Kidney epithelial cell (primary cell): ENCODE measurements at places on chromosomes 3 and 15.

DNA sequence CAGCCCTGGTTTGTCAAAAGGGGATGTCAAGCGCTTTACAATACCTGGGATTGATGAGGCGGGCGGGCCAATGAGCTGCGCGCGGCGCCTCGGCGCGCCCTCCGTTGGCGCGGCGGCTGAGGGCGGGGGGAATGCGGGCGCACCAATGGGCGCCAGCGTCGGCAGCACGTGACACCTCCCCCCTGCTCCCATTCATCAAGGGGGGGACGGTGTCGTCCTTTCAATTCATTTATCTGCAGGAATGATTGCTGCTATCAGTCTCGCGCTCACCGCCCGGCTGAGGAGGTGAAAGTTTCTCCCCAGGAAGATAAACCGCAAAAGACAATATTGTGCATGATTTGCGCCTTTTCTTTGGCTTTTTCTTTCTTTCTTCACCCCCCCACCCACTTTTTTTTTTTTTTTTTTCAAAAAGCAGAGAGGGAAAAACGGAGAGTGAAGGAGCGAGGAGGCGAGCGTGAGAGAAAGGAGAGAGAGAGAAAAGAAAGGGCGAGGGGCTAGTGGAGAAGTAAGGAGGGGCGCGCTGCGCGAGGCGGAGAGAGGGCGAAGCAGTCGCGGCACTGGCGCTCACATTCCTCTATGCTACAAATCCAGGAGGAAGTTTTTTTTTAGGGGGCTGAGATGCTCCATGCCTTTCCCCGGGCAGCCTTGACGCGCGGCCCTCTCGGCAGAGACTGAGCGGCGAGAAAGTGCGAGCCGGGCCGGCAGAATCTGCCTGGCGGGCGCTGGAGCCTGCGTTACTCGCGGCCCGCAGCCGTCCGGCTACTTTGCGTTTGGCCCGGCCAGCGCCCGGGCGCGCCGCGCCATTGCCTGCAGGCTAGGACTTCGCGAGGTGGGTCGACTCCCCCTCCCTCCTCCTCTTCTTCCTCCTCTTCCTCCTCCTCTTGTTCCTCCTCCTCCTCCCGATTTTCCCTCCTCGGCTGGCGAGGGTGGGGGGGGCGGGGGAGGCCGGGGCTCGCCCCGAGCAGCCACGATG is at the start of gene ZIC1:
ZIC1 (plus strand) TSS at position 223 of the 973 bp plus-strand sequence; CDS start at position 971, 748 bp downstream.
- no peak for DNase-seq

- no peak for DNase-seq
Observed at GRCh38 chr3:185552358-185552877, at the start of gene LIPH. TSS of gene LIPH (minus strand) at chr3:185552588. CDS start at chr3:185552471, 117 bp downstream.

DNA sequence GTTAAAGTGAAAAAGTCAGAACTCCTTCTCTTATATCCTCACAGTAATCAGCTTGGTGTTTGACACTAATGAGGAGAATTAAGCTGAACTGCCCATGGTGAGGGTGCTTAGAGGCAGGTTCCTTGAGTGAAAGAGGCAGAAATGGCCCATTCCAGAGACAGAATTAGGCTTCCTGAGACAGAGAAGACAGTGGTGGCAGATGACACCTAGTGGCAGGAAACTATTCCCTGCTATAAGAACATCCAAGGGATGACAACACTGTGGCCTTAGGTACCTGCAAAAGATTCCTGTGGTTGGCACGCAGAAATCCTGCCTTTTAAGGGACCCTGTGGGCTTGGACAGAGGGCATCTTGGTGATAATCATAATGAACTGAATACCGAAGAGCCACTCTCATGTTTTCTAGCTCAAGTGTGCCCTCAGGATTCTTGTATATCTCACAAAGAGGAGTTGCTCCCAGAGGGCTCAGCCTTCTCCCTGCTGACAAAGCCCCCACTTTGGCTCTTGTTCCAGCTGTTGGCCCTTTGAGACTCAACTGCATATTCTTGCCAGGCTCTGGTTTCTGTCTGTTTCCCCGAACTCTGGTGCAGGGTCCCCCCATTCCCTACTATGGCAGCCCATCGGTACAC is 56.0 kb downstream of the KBTBD12 start:
- DNase-seq, result peak; percentile 10

- no peak for DNase-seq
Observed at GRCh38 chr15:82018201-82018600, 27.6 kb downstream of the MEX3B start.

- peak; percentile 14 for DNase-seq
Observed at GRCh38 chr3:15428539-15428938, 1.1 kb downstream of the EAF1 start.

DNA sequence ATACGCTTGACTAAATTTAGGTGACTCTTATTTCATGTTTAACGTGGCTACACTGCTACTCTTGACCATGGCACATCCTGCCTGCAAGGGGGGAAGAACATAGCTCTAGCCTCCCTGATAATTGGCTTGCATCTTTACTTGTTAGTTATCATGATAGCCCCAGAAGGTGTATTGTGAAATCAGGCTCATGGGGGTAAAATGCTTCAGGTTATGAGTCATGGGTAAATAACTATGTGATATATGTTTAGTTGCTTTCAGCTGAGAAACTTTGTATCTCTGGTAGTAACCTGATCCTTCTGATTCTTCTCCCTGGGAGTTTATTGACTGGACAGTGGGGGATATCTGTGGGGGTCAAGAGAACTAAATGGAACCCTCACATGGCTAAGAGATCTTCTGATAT is 660.8 kb upstream of the UBE2E2 start:
- DNase-seq, result peak; percentile 1

DNA sequence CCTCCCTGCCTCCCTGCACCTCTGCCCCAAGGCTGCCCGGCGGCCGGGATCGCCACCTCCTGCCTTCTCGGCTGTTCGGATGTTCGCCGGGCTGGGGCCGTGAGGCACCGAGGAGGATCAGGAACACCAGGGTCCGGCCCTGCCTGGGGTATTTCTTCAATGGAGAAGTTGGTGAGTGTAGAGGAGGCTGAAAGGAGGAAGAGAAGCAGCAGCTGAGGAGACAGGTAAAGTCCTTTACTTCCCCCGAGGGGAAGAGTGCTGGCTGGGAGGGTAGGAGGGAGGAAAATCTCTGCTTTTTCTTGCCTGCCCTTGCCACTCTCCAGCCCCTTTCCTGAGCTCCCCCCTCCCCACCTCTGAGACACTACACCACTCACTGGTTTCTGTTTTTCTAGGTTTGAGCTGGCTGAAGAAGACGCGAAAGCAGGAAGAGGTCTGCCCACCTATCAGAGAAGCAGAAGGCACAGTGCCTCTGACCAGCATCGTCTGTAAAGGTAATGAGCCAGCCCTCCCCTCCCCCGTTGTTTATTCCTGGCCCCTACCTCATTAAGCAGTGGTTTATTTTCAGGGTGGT is 519 bp downstream of the ASB7 start:
- no peak for DNase-seq

DNA sequence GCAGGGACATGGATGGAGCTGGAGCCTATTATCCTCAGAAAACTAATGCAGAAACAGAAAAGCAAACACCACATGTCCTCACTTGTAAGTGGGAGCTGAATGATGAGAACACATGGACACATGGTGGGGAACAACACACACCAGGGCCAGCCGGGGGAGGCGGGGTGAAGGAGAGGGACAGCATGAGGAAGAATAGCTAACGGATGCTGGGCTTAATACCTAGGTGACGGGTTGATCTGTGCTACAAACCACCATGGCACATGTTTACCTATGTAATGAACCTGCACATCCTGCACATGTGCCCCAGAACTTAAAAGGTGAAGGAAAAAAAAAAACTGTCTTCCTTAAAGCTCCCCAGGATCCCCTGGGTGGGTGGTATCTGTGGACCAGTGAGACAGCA is 87.1 kb downstream of the ADAMTS17 start:
- DNase-seq, result no peak

- no peak for DNase-seq
Observed at GRCh38 chr3:58371754-58372153, 39.1 kb downstream of the PXK start.

DNA sequence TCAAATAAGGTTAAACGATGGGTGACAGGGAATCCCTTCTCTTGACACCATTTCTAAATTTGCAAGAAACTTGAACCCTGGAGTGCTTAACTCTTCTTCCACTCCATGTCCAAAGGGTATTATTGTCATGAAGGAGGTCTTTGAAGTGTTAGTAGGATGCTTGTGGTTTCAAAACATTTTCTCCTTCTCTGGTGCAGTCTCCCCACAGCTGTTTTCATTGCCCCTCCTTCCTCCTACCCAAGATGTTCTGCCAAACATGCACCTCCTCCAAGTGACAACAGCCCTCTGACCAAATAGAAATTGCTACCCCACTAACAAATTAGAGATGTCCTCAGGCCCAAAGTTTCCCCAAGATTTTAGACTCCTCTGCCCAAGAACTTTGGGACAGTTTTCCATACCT is 151.4 kb downstream of the POLR2M start:
- DNase-seq, result no peak

- no peak for DNase-seq
Observed at GRCh38 chr3:11467875-11468274, 175.8 kb downstream of the VGLL4 start.

GRCh38 chr3:101730839-101731238 is 6.4 kb downstream of the CEP97 start:
- no peak for DNase-seq

- DNase-seq, result no peak
Observed at GRCh38 chr3:108159105-108159504, 63.1 kb downstream of the IFT57 start.

DNA sequence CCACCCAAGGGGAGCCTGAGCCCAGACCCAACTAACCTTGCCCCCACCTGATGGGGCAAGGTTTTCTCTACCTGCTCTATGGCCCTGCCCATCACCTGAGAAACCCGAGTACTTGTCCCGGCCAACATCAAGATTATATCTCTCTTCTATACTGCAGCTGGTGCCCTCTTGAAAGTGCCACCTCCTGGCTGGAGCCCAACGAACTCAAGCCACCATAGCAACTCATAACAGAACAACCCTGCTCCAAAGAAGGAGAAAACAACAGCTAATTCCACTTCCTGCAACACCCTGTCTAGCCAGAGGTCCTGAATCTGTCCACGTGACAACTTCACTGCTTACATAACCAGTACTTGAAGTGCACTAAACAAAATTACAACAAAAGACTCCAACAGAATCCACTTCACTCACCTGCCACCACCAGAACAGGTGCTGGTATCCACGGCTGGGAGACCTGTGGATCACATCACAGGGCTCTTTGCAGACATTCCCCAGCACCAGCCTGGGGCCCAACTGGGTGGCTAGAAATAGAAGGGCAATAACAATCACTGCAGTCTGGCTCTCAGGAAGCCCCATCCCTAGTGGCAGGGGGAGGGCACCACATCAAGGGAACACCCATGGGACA is 49.2 kb downstream of the PIERCE2 start:
- no peak for DNase-seq

DNA sequence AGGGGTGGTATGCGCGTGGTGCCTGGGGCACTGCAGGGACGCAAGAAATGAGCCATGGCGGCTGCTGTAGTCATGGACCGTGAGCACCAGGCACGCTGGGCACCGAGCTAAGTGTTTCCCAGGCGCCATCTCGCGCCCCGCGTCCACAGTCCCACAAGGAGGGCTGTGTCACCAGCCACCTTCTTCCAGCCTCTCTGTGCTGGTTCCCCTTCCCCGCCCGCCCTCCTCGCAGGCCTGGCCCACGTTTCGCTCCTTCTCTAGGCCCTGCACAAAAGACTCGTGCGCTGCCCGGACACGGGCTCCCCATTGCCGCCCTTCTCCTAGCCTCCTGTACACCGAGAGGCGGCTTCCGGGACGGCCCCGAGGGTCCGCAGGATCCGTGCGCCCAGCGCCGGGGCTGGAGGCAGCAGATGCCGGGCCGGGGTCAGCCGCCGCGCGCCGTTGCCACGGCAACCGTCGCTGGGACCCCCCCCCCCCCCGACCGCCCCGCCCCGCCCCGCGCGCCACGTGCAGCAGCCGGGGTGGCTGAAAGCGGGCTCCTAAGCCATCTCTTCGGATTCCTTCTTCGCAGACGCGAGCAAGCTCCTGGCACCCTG is 113.4 kb downstream of the SRGAP3 start:
- DNase-seq, result no peak

DNA sequence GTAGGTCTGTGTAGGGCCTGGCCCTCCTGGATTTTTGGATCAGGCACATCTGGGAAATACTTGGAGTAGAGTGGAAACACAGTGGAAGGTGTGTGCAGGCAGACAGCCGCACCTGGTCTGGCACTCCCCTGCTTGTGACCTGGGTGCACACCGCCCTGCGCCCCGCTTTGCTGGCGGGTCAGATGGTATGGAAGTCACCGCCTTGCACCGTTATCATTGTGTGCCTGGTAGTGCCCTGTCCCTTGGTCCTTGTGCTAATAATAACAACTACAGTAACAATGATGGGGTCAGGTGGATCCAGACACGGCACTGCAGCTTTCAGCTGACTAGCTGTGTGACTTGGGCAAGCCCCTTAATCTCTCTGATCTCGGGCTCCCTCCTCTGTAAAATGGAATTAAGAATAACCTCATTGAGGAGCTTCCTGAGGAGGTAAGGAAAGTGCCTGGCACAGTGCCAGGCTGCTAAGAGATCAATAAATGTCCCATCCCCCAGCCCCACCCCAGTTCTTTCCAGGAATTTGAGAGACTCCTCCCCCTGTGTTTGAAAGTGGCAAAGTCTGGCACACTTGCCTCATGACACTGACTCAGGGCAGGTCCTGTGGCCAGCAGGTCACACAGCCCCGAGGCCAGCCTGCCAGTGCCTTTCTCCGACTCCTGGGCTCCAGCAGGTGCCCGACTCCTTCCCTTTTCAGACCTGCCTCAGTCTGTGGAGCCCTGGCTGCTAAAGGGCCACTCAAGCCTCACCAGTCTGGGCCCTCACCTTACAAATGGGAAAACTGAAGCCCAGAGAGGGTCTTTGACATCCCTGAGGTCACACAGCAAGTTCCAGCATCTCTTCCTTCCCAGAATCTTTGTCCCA is 9.8 kb downstream of the ISG20 start:
- DNase-seq, result peak; percentile 18

DNA sequence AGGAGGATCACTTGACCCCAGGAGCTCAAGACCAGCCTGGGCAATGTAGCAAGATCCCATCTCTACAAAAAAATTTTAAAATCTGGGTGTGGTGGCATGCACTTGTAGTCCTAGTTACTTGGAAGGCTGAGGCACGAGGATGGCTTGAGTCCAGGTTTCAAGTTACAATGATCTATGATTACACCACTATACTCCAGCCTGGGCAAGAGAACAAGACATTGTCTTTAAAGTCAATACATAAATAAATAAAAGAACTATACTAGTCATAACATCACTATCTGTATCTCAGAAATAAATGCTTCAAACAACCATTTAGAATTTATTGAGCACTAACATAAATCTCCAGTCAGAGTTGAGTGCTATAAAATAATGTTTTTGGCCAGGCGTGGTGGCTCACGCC is 8.5 kb upstream of the PHLDB2 start:
- no peak for DNase-seq

DNA sequence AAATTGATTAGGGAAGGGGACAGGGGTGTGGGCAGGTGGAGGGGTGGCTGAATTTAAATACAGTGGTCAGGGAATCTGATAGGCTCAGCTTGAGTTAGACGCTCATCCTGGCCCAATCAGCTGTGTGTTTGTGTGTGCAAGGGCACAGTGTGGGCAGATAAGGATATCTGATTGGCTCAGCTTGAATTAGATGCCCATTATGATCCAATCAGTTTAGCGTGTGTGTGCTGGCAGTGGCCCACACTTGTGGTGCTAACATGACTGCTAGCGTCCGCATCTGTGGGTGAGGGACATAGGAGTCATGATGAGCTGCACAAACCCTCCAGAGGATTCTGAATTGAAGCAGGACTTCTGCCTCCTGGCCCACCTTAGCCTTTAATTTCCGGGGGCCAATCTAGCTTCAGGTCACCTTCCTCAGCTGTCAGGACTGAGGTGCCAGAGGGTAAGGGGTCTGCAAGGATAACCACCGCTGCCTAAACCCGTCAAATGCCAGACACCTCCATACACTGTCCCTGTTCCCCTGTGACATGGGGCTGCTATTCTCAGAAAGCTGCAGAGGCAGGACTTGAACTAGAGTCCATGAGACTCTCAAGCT is 97.3 kb downstream of the CORO2B start:
- DNase-seq, result no peak

GRCh38 chr3:186048119-186048518 is 60.8 kb downstream of the ETV5 start:
- DNase-seq, result no peak
